ENCODE measurements at places on chromosomes 2 and 18.

GRCh38 chr2:69989009-69989408 lies 27.6 kb upstream of the ASPRV1 start:
- no peak for DNase-seq

DNA sequence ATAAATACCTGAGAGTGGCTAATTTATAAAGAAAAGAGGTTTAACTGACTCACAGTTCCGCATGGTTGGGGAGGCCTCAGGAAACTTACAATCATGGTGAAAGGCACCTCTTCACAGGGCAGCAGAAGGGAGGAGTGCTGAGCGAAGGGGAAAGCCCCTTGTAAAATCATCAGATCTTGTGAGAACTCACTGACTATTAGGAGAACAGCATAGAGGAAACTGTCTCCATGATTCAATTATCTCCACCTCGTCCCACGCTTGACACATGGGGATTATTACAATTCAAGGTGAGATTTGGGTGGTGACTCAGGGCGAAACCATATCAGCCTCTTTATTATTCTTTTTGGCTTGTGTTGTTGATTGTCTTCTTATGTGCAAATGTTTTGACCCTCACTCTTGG lies 76.2 kb downstream of the WDR7 start:
- no peak for DNase-seq

GRCh38 chr2:108573061-108573460 lies 38.8 kb downstream of the LIMS1 start:
- no peak for DNase-seq

DNA sequence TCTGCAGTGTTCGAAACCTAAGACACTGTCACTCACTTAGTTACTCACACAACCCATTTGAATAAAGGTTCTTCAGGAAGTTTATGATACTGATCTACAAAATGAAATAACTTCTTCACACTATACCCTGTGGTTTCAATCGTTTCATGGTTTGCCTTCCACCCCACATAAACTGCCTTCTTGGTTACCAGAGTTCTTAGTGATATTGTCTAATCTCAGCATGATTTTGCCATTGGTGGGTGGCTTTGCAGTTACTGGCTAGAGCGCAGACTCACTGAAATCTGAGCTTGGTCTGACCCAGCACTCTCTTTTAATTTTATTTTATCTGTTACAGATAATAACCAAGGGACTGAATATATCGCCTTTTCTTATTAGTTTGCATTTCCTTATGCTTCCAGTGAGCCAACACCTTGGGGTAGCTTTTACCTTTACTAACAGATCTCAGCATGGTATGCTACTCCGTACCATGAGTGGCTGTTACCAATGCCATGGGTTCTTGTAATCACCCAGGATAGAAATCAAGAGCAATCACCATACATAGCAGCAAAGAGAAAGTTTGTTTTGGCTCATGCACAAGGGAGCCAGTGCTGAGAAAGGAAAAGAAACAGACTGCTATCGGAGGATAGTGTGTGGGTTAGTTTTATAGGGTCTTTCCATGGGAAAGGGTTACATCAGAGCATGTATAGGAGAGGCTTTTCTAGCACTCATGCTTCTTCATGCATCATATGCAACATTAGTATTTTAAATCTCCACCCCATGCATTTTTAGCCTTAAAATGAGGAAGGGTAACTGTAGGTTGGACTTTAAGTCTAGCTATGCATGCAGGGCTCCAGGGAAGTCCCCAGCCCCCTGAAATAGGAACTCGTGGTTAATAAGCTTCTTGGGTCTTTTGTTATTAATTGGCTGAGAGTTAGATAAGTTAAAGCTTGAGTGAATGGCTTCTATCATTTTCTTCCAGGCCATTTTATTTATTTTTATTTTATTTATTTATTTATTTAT lies 33.3 kb downstream of the ANXA4 start:
- DNase-seq = no peak

- no peak for DNase-seq
Observed at GRCh38 chr2:173002751-173003541, 72.7 kb upstream of the MAP3K20 start.

GRCh38 chr18:12928206-12928605 lies 19.6 kb upstream of the SEH1L start:
- no peak for DNase-seq

DNA sequence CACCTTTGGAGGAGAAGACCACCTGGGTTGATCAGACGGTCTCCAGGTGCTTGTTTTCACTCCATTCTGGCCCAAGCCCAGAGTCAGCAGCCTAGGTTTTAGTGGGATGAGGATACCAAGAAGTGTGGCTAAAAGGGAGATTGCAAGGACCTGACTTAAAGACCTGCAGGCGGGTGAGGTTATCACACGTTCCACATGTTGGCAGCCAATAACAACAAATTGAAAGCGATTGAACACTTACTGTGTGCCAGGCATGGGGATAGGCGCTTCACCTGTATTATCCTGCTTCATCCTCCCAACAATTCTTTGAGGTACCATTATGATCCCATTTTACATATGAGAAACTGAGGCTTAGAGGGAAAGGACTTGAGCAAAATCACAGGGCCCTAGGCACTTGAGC lies 5.0 kb downstream of the ARL4C start:
- no peak for DNase-seq

- no peak for DNase-seq
Observed at GRCh38 chr2:232890896-232891601, 21.0 kb downstream of the SNORC start.

GRCh38 chr18:65287652-65288051 lies 463.2 kb upstream of the CDH7 start:
- no peak for DNase-seq

DNA sequence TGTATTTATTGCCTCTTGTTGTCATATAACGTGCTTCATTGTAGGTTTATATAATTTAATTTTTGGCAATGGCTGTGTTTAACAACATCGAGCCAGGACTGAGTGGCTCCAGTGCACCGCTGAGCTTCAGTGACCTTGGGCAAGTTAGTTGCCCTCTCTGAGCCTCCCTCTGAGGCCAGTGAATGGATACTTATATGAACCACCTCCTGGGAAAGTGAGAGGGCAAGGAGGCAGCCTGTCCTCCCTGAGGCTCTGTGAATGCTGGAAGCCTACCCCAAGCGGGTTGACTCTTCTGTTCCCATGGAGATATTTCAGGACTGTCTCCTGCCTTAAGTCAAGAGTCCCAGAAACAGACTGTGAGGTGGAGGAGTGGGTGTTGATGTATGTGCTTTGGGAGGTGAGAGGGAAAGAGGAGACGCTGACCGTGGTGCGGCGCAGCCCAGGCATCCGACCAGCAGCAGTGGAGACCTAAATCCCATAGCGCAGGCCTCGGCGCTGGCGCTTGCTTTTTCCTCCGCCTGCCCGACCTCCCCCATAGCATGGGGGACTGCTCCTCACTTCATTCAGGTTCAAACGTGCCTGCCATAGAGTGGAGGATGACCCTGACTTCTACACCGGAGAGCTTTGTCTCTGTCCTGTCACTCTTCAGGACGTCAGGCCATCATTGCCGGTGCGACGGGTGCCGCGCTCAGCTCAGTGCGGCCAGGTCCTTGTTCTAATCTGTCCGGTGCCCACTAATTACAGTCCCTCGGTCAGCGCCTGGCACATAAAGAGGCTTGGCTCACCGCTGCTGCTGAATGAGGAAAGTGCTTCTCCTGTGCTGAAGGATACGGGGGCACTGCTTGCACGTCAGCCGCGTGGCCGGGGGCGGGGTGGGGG lies 167.3 kb upstream of the HS6ST1 start:
- no peak for DNase-seq

GRCh38 chr2:237291138-237291792 lies 122.7 kb downstream of the COL6A3 start:
- DNase-seq = no peak

- no peak for DNase-seq
Observed at GRCh38 chr2:108330979-108331378, 42.3 kb downstream of the SULT1C2 start.

DNA sequence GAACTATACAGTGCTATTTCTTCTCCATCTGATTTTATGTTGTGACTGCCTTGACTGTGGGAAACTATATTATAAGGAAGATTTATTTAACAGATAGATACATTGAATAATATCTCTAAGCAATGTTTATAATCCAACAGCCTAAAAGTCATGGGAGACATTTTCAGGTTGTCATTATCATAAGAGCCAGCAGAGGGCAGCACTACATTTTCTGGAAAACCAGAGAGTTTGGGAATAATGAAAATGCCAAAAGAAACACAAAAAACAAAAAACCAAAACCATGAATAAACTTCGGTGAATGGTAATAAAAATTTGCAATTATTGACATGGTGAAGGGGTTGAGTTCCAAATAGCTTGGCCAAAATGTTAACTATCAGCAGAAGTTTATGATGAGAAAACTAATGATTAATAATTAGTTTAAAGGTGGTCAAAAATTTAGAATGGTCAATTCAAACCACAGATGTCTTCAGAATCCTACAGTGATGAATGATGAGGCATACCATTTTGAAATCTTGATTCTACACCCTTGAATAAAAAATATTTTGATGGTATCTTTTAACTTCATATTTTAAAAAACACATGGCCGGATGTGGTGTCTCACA lies 4.7 kb downstream of the EEF1B2 start:
- peak; percentile 20 for DNase-seq

DNA sequence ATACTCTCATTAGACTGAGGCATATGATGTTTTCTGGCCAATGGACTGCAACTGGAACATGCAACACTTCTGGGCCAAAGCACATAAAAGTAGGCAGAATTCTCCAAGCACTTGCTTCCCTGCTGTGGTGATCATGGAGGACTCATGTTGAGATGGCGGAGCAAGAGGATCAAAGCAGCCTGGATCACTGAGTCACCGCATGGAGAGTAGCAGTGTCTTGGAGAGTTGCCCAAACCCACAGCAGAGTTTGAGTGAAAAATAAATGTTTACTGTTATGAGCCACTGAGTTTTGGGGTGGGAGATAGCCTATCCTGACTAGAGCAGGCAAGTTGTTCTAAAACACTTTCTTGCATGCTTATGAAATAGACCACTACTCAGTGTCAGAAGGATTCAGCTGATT lies 359.5 kb downstream of the ZNF521 start:
- DNase-seq = no peak

- no peak for DNase-seq
Observed at GRCh38 chr2:12278217-12278750, 438.5 kb upstream of the TRIB2 start.

DNA sequence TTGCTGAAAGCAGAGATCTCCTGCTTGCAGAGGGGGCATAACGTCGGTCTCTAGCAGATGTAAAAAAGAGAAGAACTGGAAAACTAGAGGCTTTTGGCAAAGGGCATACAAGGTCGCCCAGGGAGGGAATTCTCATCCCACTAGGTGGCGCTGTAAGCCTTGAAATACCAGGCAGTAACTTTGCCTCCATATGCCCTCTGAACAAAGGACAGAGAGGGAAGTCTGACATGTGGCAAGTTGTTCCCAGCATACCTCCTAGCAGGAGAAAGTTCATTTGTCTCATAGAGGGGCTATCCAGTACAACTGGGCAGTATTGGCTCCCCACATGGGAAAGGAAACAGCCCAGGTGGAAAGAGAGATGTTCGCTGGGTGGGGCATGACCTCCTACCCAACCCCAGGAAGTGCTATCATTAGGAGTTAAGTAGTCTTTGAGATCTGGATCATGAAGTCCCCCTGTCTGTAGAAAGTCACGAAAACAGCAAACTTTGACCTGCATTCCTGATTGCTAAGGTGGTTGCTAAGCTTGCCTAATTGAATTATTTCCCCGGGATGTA lies 39.9 kb downstream of the STK17B start:
- peak; percentile 35 for DNase-seq

- DNase-seq = no peak
Observed at GRCh38 chr2:200247494-200247893, 59.0 kb upstream of the SPATS2L start.

DNA sequence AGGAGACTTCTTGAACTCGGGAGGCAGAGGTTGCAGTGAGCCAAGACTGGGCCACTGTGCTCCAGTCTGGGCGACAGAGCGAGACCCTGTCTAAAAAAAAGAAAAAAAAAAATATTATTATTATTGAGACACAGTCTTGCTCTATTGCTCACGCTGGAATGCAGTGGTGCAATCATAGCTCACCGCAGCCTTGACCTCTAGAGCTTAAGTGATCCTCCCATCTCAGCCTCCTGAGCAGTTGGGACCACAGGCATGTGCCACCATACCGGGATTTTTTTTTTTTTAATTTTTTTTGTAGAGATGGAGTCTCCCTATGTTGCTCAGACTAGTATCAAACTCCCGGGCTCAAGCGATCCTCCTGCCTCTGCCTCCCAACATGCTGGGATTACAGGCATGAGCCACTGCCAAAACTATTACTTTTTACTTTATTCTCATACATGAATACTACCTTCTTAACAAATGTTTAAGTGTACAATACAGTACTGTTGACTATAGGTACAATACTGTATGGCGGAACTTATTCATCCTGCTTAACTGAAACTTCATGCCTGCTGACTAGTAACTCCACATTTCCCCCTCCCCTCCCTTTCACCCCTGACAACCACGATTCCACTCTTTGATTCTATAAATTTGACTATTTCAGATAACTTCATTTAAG lies 15.5 kb downstream of the FBXO11 start:
- no peak for DNase-seq

DNA sequence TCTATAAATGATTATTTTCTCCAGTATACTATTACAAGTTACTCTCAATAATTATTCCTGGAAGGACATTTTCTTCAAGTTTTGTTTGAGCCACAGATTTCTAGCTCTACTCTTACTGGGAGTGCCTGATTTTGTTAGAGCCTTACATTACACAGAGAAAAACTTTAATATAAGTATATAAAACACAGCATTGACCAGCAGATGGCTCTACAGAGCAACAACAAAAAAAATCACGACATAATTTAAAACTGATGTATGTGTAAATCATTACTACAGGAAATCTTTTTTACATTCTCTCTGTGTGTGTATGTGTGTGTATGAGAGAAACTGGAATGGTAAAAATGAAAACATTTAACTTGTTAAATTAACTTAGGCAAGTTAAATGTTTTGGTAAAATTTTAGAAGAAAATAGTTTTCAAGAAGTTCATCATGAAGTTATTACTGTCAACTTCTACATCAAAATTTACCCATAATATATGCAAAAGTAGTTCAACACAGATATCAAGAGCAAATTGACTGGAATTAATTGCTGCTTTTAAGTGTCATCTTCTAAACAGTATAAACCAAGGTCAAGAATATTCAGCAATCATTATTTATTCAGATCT lies 103.3 kb downstream of the MDH1 start:
- DNase-seq = no peak

GRCh38 chr2:169933124-169933711 lies 106.0 kb downstream of the UBR3 start:
- DNase-seq = no peak

GRCh38 chr2:172462373-172462848 lies 35.0 kb downstream of the ITGA6 start:
- no peak for DNase-seq

DNA sequence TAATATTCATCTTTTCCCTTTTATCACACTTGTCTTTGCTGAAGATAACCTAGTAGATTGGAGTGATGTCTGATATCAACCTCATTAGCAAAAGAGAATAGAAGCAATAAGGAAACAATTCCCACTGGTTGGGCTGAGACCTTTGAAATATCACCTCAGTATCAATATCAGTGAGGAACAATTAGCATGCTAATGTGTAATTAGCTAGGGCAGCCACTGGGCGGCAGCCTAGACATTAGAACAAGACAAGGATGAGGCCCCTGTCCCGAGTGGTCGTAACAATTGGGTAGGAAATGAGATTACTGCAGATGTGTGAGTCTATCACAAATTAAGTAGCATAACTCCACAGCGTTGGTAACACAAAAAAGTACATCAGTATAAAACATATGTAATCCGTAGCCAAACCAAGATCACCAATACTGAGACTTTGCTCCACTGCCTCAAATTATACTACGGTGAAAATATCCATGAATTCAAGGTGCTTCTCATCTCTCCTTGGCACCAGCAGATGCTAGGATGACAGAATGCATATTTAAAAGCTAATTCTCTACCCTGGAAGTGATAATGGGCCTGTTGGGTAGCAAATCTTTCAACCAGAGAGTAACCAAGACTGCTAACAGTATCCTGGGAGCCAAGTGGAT lies 99.1 kb downstream of the ALPK2 start:
- DNase-seq = peak; percentile 56
